Right atrium auricular region (tissue), 2 donors: ENCODE measurements at places on chromosomes 4 and X. TPM values are rescaled to one million over a fixed set of nuclear protein-coding genes. Genes with fewer than 3 reads are reported as not detected.

DNA sequence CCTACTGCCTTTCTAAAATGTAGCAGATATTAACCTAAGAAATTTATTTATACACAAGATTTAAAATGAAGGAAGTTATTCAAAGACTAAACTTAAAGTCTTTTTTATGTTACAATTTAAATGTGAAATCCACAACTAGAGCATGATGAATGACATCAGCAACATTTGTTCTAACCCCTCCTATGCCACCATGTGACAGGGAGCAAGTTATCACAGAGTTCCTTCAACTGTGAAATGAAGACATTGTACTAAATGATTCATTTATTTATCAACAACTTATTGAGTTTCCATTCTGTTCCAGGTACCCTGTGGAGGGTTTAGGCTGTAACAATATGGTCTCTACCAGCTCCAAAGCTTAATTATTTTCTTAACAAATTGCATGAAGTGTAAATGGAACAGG lies 76.9 kb downstream of the SLC39A8 start:
- no peak for DNase-seq

- DNase-seq, result no peak
Observed at GRCh38 chrX:115642311-115642710, 81.3 kb downstream of the PLS3 start.

- DNase-seq, result no peak
Observed at GRCh38 chr4:85966373-85966772, 393.5 kb downstream of the MAPK10 start.

DNA sequence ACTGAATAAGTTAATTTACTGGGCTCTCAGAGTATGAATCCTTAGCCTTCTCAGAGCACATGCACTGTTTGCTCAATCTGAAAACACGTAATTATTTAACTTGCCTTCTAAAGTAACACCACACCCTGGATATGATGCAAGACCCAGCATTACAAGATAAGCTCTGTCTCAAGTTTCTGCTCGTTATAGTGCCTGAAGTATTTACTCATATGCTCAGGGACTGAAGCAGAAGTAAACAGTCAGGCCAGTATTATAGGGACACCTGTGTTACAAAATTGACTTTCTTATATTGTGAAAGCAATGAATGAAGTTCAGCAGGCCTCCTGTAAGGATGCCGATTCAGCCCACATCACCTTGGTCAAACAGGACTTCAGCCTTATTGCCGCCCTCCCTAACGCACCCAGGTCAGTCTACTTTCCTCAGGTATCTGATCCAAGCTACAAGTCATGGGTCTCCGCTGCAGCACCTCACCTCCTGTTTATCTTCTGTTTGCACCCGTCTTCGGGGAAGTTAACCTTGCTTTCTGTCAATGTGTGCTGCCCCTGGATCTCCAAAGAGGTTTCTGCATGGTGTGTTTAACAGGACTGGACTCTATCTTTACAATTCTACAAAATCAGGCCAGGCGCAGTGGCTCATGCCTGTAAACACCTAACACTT lies 42.8 kb upstream of the KLF3 start:
- no peak for DNase-seq

DNA sequence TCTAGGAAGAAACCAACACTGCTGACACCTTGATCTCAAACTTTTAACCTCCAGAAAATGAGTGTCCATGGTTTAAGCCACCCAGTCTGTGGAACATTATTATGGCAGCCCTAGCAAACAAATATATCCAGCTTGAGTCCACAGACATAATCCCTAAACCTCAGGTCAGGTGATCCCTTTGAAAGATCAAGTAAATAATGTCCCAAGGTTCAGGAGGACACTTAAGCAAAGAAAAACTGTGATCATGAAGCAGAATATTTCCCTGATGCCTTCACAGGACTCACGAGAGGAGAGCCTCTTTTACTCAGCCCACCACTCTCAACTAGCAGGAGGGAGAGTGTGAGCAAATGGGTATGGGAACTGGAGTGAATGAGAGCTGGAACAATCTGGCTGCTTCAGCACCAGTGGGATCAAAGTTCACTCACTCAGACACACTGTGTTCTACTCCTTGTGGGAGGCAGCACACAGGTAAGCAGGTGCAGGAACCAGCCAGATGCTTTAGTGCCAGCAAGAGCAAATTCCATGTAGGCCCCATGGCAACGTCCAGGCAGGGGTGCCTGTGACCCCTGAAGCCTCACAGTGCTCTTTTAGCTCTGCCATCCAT lies 608.4 kb downstream of the RAB28 start:
- no peak for DNase-seq

GRCh38 chr4:66736606-66737005 lies 808.7 kb downstream of the CENPC start:
- DNase-seq, result no peak

- DNase-seq, result no peak
Observed at GRCh38 chr4:24666816-24667477, 82.6 kb upstream of the DHX15 start.

- DNase-seq, result no peak
Observed at GRCh38 chr4:148173397-148174017, 268.7 kb downstream of the NR3C2 start.

DNA sequence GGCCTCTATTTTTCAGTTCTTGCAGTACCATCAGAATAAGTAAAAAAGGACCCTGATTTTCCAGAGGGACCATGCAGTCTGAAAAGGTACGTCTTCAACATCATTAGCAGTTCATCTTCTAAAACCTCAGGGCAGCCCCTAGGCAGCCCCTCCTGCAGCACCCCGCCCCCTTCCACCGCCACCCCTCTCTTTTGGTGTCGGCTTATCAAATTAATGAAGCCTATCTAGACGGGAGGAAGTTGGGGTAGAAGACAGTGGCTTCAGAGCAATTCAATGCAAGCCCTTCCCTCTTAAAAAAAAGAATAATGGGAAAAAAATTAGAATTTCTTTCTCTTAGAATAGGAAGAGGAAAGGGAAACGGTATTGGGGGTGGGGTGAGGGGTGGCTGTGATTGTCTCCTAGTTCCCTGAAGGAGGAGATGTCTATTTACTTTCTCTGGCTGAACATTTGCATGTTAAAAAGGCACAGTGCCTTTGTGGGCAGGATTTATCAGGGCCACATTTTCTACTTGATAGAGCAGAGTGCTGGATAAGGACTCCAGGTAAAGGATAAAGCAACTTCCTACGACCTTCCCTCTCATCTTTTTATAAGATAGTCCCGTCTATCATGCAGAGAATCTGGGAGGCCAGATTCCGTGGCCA lies 159.4 kb downstream of the MGST2 start:
- DNase-seq, result no peak

GRCh38 chr4:26985873-26986272 lies 125.2 kb downstream of the STIM2 start:
- DNase-seq, result no peak

GRCh38 chrX:22652596-22652995 lies 347.2 kb upstream of the DDX53 start:
- no peak for DNase-seq

GRCh38 chr4:31422006-31422405 lies 701.8 kb downstream of the PCDH7 start:
- no peak for DNase-seq

GRCh38 chr4:150078579-150079080 lies 385 bp downstream of the DCLK2 start:
- peak; percentile 59 for DNase-seq

DNA sequence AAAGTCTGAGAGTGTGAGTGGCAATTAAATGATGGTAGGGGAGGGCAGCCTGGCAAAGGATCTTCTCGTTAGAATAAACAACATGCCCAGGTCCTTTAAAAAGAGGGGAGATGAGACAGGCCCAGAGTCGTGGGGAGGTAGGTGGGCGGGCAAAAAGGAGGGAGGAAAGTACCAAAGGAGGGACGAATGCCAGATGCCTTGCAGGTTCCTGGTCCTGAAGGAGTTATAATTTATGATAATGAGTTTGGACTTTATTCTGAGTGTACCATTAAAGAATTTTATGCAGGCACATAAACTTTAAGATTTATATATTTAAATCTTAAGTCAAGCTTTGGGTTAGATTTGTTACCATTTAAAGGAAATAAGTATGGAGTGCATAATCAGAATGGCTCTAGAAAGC lies 62.3 kb upstream of the SMARCA5 start:
- no peak for DNase-seq

GRCh38 chr4:22454955-22455354 lies 60.9 kb downstream of the ADGRA3 start:
- DNase-seq, result no peak

- no peak for DNase-seq
Observed at GRCh38 chr4:78519962-78520361, 31.6 kb upstream of the ANXA3 start.

DNA sequence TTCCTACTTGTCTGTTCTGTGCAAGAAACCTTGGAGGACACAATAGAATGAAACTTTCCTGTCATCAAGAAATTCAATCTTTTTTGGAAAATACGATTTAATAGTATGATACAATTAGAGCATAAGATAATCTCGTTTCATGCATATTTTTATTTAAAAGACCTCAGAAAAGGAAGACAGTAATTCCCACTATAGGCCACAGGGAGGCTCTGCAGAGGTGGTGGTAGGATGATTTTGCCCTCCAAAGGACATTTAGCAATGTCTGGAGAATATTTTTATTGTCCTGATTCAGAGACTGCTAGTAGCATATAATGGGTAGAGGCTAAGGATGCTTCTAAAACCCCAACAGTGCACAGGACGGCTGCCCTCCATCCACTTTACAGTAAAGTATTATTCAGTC lies 68.7 kb downstream of the PAK3 start:
- DNase-seq, result no peak

- no peak for DNase-seq
Observed at GRCh38 chrX:24243692-24244091, 70.2 kb downstream of the SUPT20HL2 start.

GRCh38 chr4:38728631-38729141 lies 54.1 kb downstream of the TLR10 start:
- no peak for DNase-seq

DNA sequence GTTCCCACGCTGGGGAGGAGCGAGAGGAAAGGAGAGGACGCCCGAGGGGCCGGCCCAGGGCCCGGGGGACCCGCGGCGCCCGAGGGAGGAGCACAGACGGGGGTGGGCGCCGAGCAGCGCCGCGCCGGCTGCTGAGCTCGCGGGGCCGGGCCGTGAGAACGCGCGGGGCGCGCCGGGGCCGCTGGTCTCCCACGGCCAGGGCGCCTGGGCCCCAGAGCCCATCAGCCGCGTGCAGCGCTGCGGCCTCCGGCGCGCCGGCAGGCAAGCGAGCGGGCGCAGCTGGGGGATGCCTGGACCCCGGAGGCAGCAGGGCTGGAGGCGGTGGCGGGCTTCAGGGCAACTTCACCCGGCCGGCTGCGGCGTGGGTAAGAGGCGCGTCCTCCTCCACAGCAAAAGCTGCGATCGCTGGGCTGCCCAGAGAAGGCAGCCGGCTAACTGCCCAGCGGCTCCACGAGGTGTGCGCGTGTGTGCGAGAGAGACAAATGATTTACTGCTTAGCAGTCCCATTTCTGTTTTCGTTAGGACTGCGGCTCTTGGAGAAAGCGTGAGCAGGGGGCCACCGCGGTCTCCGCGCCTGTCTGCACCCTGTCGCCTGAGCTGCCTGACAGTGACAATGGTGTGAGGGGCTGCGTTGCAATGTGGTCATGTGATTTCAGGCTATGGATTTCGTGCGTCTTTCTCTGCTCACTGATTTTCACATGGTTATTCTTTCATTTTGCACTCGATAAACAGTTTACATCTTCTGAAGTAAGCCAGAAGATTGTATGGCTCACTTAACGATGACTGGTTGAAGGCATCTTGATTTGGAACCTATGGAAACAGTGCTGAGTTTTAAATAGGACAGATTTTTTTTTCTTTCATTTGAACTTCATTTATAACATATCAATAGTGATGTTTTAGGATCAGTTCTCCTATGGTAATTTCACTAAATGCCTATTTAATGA lies 1.2 kb downstream of the GUCY1A1 start:
- DNase-seq, result peak; percentile 63

GRCh38 chr4:78517050-78517652 lies 34.4 kb upstream of the ANXA3 start:
- no peak for DNase-seq

DNA sequence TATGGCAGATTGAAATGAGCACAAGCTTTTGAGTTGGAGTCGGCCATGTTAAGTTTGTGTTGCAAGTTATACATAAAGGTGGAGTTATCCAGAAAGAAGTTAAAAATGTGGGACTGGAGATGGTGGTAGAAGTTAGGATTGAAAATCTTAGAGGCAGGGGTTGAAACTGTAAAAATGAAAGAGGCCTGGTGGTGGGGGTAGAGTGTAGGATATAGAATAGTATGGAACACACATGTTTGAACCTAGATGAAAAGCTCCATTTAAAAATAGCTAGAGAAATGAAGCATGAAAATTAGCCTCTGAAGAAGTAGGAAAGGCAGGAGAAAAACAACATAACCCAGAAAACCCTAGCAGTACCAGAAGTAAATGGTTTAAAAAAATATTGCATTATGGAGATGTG lies 131.8 kb upstream of the ENPEP start:
- no peak for DNase-seq

GRCh38 chr4:8289956-8290700 lies 20.6 kb downstream of the HTRA3 start:
- DNase-seq, result no peak

GRCh38 chr4:117478702-117479101 lies 393.3 kb upstream of the TRAM1L1 start:
- DNase-seq, result no peak

- no peak for DNase-seq
Observed at GRCh38 chr4:114334884-114335330, 263.7 kb upstream of the UGT8 start.

- no peak for DNase-seq
Observed at GRCh38 chr4:108559911-108560310, 60.5 kb upstream of the RPL34 start.

DNA sequence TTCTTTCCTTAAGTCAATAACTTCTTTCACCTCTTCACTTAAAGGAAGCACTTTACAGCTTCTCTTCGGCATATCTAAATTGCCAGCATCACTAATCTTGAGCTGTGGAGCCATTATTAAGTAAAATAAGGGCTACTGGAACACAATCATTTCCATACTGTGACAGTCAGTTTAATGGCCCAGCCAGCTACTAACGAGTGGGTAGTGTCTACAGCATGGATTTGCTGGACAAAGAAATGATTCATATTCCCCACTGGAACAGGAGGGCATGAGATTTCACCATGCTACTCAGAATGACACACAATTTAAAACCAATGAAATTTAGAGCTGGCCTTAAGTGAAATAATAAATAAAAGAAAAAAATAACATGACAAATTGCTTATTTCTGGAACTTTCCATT lies 72.1 kb downstream of the DDIT4L start:
- no peak for DNase-seq

Gene GAGE12J
- total RNA-seq, result not detected

Gene TEC
- 1.3 TPM for total RNA-seq

Gene PHKA1
- 9.3 TPM for total RNA-seq

Gene MAGEA9B
- not detected for total RNA-seq

Gene BST1
- total RNA-seq, result 9.5 TPM

Gene SLC9B1
- total RNA-seq, result 3.3 TPM

Gene NXF3
- total RNA-seq, result 0.39 TPM

Gene TAF9B
- 36.7 TPM for total RNA-seq

Gene DCK
- 8.2 TPM for total RNA-seq

Gene ARHGEF9
- 57.7 TPM for total RNA-seq

Gene DMP1
- not detected for total RNA-seq

Gene SPP1
- 15.0 TPM for total RNA-seq

Gene FAM9B
- total RNA-seq, result not detected

Gene GATA1
- 0.20 TPM for total RNA-seq

Gene SERTM2
- not detected for total RNA-seq

Gene KCND1
- total RNA-seq, result 1.3 TPM

Gene TCP11X1
- total RNA-seq, result not detected

Gene RTL3
- 0.55 TPM for total RNA-seq

Gene SSX1
- not detected for total RNA-seq

Gene CSAG2
- total RNA-seq, result not detected

Gene ZAR1
- total RNA-seq, result not detected
